ENCODE measurements at places on chromosomes 1 and 21.

DNA sequence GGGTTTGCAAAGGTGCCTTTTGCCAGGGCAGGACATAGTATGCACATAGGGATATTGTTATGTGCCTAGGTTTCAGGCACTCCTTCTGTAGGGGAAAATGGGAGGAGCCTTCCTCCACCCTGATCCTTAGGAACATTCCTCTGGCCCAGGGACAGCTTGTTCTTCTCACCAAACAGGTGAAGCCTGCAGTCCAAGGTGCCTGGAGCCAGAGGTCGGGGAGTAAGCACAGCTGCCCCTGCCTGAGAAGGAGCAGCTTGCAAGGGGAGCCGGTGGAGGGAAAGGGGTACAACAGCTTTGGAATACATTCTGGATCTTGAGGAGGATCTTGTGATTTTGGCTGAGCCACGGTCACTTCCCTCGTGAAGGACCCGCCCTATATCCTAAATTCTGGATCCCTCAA, 82.4 kb upstream of the CD1D start:
- DNase-seq = no peak

DNA sequence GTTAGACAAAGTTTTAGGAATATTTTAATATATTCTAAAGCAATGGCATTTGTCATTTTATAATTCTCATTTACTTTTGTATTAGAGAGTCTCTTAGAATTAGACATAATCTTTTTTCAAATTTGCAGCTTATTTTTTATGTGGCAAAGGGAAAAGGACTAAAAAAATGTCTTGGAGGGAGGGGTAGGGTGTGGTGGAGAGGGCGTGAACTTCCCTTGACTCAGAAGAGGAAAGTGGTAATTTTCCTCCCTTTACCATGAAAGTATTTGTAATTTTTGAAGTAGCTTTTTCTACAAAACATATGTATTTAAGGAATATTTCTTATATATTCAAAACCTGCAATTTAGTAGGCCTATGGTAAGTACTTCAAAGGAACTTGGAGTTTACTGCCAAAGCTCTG, 6.9 kb upstream of the RABGAP1L start:
- DNase-seq = no peak

- no peak for DNase-seq
Observed at GRCh38 chr1:107726860-107727259, 238.1 kb downstream of the VAV3 start.

GRCh38 chr1:65002156-65002507, 35.8 kb upstream of the JAK1 start:
- DNase-seq = no peak

DNA sequence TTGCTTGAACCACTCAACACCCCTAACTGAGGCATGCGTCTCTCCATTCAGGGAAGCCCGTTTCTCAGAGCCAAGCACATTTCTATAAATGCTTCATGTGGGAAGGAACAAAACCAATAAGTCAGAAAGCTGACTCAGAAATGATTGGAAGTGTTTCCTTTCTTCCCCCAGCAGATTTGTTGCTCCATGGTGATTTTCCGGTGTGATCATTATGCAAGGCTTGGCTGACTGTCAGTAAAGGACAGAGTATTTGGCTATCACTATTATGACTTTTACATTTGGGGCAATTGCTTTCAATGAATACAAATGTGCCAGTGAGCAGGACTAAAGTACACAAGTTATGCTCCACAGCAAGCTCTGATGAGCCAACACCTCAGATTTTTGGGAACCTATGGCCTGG, 53.3 kb upstream of the ZC3H11B start:
- peak; percentile 36 for DNase-seq

GRCh38 chr1:67060811-67061218, 6.9 kb upstream of the SLC35D1 start:
- DNase-seq = peak; percentile 97

- no peak for DNase-seq
Observed at GRCh38 chr1:22281521-22282363, 138.8 kb upstream of the WNT4 start.
